CD4-positive, alpha-beta T cell treated with Interleukin-1 beta for 1 hour (primary cell): ENCODE measurements at places on chromosomes 11 and 22.

DNA sequence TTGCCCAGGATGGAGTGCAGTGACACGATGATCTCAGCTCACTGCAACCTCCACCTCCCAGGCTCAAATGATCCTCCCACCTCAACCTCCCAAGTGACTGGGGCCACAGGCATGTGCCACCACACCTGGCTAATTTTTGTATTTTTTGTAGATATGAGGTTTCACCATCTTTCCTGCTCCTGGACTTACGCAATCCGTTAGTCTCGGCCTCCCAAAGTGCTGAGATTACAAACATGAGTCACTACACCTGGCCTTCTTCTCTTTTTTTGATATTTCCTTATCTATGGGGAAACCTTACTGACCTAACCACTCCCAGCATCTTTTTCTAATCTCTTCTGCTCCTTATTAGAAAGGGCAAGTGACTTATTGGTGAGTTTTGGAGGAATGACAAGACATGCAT lies 121.7 kb upstream of the CHORDC1 start:
- no peak for DNase-seq

- DNase-seq, result no peak
Measured at GRCh38 chr11:64084146-64084950, 48.6 kb downstream of the FLRT1 start.

- DNase-seq, result no peak
Measured at GRCh38 chr11:134518616-134519389, 106.8 kb upstream of the B3GAT1 start.

DNA sequence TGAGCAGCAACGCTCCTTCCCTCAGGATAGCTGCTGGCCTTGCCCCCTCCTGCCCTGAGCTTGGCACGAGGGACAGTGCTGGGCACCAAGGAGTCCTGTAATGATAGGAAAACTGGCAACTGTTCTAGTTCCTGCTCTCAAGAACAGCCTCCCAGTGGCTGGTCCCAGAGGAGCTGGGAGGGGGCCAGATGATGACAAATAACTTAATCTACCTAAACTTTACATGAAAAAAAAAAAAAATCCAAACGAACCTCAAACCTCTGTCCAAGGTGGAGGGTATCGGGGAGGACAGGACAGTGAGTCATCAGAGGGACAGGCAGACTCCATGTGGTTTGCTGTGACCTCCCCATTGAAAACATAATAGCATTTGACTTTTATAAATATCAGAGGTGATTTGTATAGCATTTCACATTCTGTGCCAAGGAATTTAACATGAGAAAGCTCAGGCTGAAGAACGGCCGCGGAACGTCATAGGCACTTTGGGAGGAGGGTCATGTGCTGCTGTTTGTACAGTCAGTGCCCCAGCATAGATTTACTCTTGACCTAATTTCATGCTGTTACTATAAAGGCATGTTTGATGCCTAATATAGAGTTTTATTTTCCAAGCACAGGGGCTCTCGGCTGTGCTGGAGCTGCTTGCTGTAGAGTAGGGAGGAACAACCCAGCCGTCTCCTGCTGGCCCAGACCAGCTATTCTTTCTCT lies 98.2 kb upstream of the NNMT start:
- DNase-seq, result no peak

- DNase-seq, result no peak
Measured at GRCh38 chr11:133896642-133897330, 51.5 kb upstream of the SPATA19 start.

DNA sequence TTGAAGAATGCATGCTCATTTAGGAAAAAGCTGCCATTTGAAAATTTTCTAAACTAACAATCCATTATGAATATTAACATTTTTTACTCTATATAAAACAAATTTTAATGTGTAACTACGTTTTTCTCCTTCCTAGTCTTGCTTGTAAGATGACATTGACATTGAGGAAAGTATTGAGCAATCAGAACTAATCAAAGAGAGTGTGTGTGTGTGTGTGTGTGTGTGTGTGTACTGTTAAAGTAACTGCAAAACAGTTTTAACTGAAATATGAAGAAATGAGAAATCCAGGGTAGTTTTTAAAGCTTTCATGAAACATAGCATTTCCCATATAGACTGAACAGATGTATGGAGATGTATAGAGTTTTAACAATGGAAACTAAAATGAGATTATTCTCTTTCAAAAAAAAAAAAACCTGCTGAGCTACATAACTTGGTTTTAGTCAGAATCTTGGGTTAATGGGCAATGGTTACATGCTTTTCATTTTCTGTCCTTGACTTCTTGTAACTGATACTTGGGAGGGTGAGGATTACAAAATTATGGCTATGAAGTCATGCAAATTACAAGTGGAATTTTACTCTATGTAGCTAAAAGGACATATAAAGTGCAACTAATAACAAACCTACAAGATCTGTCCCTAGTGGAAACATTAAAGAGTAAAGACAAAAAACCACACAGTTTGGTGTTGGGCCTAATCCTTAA lies 2.0 kb downstream of the PDGFD start:
- DNase-seq, result no peak

- no peak for DNase-seq
Measured at GRCh38 chr11:84372381-84372950, 1086.3 kb upstream of the CCDC90B start.

- no peak for DNase-seq
Measured at GRCh38 chr11:103279821-103280220, 170.6 kb downstream of the DYNC2H1 start.

DNA sequence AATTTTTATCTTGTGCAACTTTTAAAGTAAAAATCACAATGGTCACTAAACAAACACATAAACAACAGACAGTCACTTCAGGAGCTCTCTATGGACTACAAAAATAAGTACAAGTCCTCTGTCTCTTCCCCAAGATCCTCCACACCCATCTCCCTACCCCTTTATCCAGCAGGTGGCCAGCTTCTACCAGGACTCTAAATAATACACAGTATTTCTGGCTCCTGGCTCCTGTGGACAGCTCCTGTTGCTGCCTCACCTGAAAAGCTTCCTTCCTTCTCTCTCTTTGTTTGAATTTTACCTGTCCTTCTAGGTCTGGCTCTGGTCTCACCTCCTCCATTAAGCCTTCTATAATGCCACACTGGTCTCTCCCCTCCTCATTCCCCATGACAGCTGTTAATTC lies 86.1 kb downstream of the CLPB start:
- DNase-seq, result no peak

- DNase-seq, result no peak
Measured at GRCh38 chr11:121445071-121445768, 6.9 kb upstream of the SORL1 start.

DNA sequence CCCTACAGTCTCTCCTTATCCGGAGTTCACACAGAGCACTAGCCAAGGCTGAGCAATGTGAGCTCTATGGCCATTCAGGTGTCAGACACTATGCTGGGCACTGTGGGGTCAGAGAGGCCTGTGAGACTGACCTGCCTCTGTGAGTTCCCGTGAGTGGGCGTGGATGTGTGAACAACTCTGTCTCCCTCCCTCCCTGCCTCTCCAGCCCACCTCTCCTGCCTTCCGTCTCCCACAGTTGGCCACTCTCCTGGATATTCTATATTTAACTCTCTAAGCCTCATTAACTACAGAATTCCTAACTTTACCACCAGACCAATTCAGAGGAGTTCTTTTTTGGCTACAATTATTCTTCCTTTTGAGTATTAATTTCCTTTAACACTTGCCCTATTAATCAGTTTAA lies 191.6 kb upstream of the NCAM1 start:
- DNase-seq, result no peak

DNA sequence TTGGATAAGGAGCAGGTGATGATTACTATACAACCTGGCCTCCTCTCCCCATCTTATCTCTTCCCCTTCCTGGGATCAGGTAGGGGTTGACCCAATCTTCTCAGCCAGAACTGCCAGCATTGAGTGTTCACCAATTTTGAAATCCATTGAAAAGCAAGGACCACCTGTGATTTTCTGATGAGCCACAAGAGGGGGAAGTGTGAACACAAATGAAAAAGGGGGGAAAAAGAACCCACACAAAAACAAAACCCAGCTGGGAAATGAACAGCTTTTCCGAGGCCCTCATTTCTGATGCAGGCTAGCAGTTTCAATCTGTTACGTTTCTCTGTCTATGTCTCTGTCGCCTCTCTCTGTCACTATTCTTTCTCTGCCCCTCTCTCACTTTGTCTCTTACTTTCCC lies 161.9 kb downstream of the INSC start:
- no peak for DNase-seq

DNA sequence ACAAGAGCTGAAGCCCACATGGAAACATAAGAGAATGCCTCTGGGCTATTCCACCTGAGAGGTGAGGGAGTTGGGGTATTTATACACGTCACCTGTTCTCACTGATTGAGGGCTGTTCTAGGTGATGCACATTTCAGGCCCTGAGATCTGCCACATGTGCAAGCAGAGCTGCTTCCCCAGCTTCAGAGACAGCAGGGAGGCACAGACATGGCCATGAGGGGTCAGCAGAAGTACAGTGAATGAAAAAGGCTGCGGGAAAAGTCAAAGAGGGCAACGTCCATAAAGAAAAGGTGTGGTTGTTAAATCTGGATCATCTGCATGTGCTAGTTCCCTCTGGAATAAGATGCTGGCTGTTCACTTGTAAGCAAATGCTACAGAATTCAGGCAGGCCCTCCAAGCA lies 75.4 kb downstream of the GAB4 start:
- no peak for DNase-seq

DNA sequence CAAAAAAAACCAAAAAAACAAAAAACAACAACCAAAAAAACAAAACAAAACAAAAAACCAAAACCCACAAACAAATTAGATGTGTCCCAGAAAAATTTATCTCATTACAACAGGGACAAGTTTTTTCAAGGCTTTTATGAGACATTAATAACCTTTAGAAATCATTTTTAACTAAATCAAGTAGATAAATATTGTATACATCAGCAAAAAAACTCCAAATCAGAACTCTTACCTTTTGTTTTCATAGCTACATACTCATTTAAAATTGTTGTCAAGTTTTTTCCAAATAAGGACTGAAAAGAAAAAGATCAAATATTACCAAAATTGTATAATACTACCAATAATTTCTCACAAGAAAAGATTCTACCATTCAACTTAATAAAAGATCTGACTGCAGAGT lies 28.7 kb downstream of the NPAT start:
- DNase-seq, result no peak

GRCh38 chr11:111966678-111967077 lies 29.5 kb downstream of the DIXDC1 start:
- DNase-seq, result no peak

DNA sequence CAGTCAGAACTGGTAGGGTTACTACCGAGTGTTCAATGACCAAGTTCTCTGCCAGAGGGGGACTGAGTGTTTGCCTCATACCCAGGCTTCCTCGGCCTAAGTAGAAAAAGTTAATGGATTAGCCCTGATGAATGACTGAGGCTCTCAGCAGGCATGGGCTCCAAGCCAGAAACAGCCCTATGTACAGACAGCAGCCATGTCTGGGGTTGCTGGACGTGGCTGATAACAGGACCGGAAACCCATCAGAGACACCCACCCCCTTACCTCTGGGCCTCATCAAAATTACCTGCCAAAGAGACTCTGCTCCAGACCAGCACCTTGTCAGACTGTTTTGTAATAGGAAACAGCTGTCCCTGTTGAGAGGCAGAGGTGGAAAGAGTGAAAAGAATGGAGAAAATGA lies 351.4 kb downstream of the ETS1 start:
- no peak for DNase-seq

- peak; percentile 66 for DNase-seq
Measured at GRCh38 chr11:75445315-75445953, 12.4 kb upstream of the KLHL35 start.

DNA sequence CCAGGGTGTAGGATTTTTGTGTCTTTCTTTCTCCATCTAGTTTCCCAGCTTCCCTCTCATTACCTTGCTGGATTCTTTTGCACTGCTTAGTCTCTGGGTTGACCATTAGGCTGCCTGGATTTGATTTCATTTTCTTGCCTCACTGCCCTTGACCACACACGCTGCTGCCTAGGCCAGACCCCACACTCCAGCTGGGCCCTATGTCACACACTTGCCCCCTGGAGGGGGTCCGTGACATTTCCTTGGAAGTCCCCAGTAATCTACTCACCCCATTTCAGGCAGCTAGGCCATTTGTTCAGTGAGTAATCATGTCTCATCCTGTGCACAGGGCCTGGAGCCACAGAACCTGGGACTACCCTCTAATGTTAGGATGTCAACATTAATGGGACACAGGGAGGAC lies 81.9 kb upstream of the SPON1 start:
- no peak for DNase-seq

GRCh38 chr22:50674130-50674500 lies 1.5 kb downstream of the SHANK3 start:
- no peak for DNase-seq

GRCh38 chr11:18229501-18229900 lies 7.1 kb downstream of the SAA4 start:
- DNase-seq, result no peak

DNA sequence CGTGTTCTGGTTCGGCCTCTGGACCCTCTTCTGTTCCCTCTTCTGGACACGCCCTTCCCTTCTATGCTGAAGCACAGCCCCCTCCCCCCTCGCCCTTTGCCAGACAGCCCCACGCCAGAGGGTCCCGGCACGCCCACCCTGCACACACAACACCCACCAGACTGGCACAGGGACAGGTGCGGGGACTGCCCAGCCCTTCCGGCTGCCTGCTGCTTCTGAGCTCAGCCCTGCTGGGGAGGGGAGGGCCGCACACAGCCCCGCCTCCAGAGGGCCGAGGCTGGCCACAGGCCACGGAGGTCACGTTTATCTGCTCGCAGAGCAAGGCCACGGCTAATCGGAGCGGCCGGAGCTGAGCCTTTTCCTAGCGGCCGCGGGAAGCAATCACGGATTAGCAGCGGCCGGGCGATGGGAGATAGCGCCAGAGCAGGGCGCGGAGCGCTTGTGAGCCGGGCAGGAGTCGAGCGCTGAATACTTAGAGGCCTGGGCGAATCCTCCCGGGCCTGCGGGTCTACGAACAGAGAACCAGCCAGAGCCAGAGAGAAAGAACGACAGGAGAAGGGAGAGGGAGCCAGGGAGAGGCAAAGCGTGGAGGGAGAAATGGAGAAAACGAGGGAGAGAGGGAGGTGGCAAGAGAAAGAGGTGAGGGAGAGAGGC lies 21.5 kb downstream of the OTUB1 start:
- peak; percentile 7 for DNase-seq

DNA sequence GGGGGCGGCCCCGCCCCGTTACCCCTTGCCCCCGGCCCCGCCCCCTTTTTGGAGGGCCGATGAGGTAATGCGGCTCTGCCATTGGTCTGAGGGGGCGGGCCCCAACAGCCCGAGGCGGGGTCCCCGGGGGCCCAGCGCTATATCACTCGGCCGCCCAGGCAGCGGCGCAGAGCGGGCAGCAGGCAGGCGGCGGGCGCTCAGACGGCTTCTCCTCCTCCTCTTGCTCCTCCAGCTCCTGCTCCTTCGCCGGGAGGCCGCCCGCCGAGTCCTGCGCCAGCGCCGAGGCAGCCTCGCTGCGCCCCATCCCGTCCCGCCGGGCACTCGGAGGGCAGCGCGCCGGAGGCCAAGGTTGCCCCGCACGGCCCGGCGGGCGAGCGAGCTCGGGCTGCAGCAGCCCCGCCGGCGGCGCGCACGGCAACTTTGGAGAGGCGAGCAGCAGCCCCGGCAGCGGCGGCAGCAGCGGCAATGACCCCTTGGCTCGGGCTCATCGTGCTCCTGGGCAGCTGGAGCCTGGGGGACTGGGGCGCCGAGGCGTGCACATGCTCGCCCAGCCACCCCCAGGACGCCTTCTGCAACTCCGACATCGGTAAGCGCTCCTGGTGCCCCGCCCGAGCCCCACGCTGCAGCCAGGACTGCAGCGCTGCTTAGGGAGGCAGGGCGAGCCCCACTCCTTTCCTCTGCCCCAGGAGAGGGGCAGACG lies at the start of gene TIMP3:
TSS of gene TIMP3 (plus strand) at position 169 of the 700 bp plus-strand sequence. CDS start at position 466, 297 bp downstream.
- DNase-seq, result peak; percentile 1
